ENCODE measurements at places on chromosomes 6 and 20.
A peak's percentile ranks its signal among the peaks of the same experiment; 100 is the strongest.

GRCh38 chr20:16229813-16230212 is 343.4 kb downstream of the KIF16B start:
- no peak for DNase-seq

- DNase-seq, result peak; percentile 34
Measured at GRCh38 chr6:89242574-89243330, 25.6 kb upstream of the GABRR1 start.

DNA sequence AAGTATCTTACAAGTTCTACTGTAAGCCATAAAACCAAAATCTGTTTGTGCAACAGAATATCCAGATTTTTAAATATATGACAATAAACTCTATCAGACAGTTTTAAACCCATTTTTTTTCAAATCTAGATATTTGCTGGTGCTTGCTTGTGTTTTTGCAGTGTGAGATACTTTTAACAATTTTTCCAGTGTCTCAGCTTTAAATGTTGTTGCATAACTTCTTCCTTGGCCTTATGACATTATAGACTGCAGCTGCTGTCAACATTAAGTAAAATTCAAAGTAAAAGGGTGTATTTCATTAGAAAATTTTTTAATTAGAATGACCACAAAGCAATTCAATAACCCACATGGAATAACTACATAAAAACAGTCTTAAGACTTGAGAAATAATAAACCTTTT is 139.5 kb downstream of the PTPRK start:
- DNase-seq, result no peak

DNA sequence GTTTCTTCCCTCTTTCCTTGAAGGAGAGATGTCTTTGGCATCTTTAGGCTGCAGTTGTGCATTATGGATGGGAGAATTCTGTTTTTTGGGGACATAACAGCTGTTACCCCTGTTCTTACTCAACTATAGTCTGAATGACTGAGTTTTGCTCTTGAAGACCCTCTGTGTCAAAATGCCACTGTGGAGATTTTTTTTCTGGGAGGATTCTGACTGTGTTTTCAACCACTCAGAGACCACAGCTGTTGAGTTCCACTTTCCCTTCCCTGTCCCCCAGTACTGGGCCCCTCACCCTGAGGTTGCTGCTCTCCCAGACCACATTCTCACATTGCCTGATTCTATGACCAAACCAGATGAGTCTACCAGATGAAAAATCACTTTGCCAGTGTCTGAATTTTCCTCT is 48.1 kb downstream of the NKX2-2 start:
- DNase-seq, result no peak

DNA sequence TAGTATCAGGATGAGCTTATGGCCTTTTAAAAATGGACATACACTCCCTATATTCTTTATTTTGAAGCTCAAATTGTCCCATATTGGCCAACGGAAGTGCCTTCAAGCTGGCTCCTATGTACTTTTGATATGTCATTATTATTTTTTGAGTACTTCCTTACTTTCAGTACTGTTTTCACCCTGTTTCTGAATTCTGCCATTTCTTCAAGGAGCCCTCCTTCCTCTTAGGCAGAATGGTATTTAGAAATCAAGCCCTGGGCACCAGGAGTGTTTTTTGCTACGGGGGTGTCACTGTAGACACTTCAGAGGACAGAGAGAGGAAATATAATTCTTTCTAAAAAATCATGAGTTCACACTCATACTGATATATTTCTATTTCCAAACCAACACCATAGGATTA is 5.5 kb upstream of the MYLK4 start:
- DNase-seq, result no peak

- DNase-seq, result no peak
Measured at GRCh38 chr6:47323321-47323720, 13.6 kb upstream of the TNFRSF21 start.

DNA sequence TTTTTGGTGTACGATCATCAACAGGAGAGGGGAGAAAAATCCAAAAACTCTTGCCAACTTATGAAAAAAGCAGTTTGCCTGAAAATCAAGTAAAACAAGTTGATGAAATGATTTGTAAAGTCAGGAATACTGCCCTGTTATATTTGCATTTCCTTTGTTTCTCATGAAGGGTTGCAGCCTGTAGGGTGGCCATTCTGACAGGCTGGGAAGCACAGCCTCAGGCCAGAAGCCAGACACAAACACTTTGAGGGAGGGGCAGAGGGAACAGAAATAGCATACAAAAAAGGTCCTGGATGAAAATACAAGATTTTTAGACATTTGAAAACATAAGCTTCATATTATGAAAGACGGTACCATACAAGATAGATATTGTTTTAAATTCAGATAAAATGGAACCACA is 109.8 kb downstream of the DTNBP1 start:
- no peak for DNase-seq

- no peak for DNase-seq
Measured at GRCh38 chr6:104855507-104855906, 4.2 kb downstream of the HACE1 start.

- DNase-seq, result no peak
Measured at GRCh38 chr6:105561486-105561885, 158.6 kb upstream of the PREP start.

GRCh38 chr6:7528565-7528964 is 12.9 kb upstream of the DSP start:
- no peak for DNase-seq

GRCh38 chr6:40320441-40320840 is 266.7 kb downstream of the LRFN2 start:
- DNase-seq, result no peak

- DNase-seq, result no peak
Measured at GRCh38 chr6:121998631-121999030, 400.8 kb upstream of the HSF2 start.

GRCh38 chr6:1761477-1761877 is 151.8 kb downstream of the FOXC1 start:
- DNase-seq, result no peak

DNA sequence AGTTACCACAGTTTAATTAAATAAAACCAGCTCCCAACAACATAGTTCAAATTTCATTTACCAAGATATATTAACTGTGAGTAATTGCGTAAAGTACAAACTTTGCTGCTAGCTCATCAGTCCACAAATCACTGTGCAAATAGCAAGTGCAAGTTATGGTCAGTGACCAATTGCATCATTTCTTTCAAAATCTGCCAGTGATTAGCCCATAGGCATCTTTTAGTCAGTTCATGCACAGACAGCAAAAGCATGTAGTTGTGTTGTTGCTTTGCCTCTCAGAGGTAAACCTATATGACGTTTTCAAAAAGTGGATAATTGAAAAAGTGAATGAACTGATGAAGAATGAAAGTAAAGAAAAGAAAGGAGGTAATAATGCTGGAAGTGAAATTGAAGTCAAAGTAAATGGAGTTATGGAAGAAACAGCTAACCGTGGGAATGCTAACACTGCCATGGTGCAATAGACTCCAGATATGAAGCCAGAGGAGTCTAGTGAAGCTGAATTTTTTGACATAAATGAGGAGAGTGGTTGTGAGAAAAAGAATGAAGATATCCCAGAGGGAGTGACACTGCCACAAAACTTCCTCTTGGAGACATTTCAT is 36.5 kb downstream of the ENPP1 start:
- no peak for DNase-seq

- DNase-seq, result no peak
Measured at GRCh38 chr20:17394411-17394810, 136.8 kb downstream of the BFSP1 start.

- no peak for DNase-seq
Measured at GRCh38 chr20:17655286-17655651, 26.8 kb downstream of the RRBP1 start.

DNA sequence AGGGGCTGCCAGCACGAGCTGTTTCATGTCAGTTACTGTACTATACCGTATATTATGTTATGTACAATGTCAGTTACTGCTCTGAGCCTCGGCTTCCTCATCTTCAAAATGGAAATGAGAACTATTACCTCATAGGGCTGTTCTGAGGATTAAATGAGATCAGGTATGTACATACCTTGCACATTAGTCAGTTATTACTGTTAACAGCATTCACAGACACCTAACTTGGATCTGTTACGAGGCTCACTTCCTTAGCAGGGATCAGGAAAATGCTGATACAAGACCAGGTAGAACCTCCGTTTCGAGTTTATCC is 69.7 kb upstream of the TBC1D7 start:
- no peak for DNase-seq

- no peak for DNase-seq
Measured at GRCh38 chr6:111468329-111469012, 14.5 kb downstream of the REV3L start.

DNA sequence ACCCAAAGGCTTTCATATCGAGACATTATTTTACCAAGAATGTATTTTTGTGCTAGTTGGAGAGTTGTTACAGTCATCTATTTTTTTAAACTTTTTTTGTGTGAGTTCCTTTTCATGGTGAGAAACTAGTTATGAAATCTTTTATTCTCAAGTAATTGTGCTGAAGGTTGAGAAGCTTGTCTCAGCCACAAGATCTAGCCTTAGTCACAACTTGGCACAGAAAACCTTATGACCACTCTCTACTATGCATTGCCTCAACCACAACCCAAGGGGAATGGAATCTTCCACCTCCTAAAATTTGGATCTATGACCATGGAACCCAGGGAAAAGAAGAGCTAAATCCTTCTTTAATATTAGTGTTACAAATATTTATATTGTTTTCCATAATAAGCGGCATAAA is 58.5 kb downstream of the HS3ST5 start:
- DNase-seq, result no peak

GRCh38 chr20:5153152-5153467 is 26.3 kb downstream of the CDS2 start:
- no peak for DNase-seq
